ENCODE measurements at places on chromosomes 5 and 9. TPM values are rescaled to one million over a fixed set of nuclear protein-coding genes. Genes with fewer than 3 reads are reported as not detected.

The PCDHGB3 gene
- total RNA-seq = 0.16 TPM

The PCDHGA10 gene
- total RNA-seq = 0.07 TPM

The GDF9 gene
- total RNA-seq = 0.22 TPM

The PTPRD gene
- total RNA-seq = 0.11 TPM

The KIAA0825 gene
- total RNA-seq = 0.16 TPM

The FCN2 gene
- not detected for total RNA-seq

The ARSK gene
- 5.5 TPM for total RNA-seq

The TSSK1B gene
- not detected for total RNA-seq

The NR5A1 gene
- 0.40 TPM for total RNA-seq
